ENCODE measurements at places on chromosomes 6 and 20. TPM values are rescaled to one million over a fixed set of nuclear protein-coding genes. Genes with fewer than 3 reads are reported as not detected.

The CCN6 gene
- not detected for total RNA-seq

The COL9A3 gene
- total RNA-seq: 8.6 TPM

The GATA5 gene
- 0.18 TPM for total RNA-seq

The CCM2L gene
- total RNA-seq: 52.6 TPM

The MYLK4 gene
- total RNA-seq: 0.31 TPM

The SLC16A10 gene
- total RNA-seq: 3.7 TPM

The HFE gene
- total RNA-seq: 2.3 TPM

The PRRT1 gene
- total RNA-seq: 0.51 TPM

The POM121L2 gene
- not detected for total RNA-seq

The PLCB4 gene
- total RNA-seq: 2.4 TPM

The RBPJL gene
- total RNA-seq: not detected

The HTR1B gene
- not detected for total RNA-seq

The OPN5 gene
- total RNA-seq: not detected

Measured in G401 (cell line).